ENCODE measurements at places on chromosomes 5 and 9.

DNA sequence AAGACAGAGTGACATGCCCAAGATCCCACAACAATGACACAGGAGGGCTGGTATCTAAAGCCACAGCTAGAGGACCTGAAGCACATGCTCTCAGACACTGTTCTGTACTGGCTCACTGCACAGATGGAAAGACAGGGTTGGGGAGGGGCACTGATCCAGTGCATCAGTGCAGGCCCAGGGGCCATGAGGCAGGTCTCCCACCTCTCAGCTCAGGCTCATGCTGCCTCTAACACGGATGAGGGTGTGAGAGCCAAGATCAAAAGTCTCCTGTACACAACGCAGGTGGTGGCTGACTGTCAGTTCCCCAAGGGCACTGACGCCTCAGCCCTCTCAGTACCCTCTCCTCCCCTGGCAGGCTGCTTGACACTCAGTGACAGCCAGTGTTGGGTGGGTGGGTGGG is 10.9 kb downstream of the RAPGEF1 start:
- no peak for DNase-seq

DNA sequence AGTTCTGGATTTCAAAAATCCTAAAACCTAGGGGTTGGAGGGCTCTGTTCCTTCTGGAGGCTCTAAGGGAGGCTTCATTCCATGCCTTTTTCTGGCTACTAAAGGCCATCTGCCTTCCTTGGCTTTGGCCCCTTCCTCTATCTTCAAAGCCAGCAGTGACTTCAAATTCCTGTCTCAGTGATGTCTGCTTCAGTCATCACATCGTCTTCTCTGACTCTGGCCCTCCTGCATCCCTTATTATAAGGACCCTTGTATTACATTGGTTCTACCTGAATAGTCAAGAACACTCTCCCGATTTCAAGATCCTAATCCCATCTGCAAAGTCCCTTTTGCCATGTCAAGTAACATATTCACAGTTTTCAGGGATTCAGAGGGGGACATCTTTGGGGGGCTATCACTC is 60.3 kb downstream of the GNA14 start:
- no peak for DNase-seq

GRCh38 chr5:11719888-11720481 is 184.3 kb downstream of the CTNND2 start:
- DNase-seq, result peak; percentile 50

DNA sequence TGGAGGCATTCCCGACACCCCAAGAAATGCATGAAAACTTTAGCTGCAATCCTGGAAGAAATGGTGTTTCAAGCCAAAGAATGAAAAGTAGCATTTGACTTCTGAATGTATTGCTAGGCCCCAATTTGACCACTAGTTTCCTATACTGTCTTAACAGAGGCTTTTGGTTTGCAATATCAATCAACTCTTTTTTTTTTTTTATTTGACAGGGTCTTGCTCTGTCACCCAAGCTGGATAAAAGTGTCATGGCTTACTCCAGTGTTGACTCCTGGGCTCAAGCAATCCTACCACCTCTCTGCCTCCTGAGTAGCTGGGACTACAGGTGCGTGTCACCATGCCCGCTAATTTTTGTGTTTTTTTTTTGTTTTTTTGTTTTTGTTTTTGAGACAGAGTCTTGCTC is 3.2 kb upstream of the GPR107 start:
- DNase-seq, result no peak

GRCh38 chr5:108386345-108387061 is 4.6 kb upstream of the FBXL17 start:
- DNase-seq, result no peak
